ENCODE measurements at places on chromosomes 2 and 18.

DNA sequence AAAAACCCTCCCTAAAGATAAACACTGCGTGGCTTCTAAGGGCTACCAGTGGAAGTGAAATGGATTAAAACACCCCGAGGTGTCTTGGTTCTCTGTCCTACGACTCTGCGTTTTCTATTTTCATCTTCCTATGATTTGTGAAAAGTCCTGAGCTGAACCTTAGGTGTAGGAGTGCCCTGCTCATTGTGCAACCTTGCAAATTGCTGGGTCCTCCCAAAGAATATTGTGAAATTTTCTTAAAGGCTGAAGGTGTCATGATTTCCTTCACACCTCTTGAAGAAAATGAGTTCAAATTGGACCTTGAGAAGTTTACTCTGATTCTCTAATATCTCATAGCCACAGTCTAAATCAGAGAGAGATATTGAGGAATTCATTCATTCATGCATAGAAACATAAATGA lies 1.8 kb upstream of the SLC19A3 start:
- no peak for DNase-seq

DNA sequence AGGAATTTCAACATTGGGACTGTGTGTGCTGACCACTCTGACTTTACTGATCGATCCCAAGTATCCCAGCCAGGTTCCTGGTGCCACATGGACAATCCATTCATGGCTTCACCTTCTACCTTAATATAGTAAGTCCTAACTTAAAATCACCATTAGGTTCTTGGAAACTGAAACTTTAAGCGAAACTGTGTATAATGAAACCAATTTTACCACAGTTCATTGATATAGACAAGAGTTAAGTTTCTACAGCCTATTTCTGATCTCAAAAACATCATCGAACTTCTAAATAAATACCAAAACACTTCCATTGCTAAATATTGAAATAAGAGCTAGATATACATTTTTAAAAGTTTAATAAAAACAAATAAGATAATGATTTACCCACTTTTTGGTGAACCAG lies 4.4 kb upstream of the EXOC6B start:
- no peak for DNase-seq

DNA sequence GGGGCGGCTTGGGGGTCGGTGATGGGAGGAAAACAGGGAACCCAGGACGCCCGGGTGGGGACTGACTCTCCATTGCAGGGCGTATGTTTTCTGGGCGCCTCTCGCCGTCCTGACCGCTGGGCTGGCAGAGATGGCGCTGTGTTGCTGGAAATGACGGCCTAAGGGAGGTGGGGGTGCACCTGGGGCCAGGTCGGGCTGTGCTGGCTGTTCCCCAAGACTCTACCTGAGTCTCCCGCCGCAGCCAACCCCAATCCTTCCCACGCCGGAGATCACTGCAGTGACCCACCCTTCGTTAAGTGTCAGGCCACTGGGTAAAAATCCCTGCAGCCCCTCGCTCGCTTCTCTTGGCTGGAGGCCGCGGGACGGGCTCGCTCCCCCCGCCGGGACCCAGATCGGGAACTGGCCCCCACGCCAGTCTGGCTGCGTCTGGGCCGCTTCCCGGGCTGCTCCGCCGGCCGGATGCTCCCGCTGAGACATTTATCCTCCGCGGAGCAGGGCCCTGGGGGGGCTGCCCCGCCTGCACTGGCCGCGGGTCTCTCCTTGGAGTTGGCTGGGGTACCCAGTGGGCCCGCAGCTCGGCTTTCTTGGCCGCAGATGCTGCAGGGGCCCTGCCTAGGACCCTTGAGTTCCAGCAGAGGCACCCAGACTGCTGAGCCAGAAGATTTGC lies 7.8 kb upstream of the ARMC9 start:
- no peak for DNase-seq

DNA sequence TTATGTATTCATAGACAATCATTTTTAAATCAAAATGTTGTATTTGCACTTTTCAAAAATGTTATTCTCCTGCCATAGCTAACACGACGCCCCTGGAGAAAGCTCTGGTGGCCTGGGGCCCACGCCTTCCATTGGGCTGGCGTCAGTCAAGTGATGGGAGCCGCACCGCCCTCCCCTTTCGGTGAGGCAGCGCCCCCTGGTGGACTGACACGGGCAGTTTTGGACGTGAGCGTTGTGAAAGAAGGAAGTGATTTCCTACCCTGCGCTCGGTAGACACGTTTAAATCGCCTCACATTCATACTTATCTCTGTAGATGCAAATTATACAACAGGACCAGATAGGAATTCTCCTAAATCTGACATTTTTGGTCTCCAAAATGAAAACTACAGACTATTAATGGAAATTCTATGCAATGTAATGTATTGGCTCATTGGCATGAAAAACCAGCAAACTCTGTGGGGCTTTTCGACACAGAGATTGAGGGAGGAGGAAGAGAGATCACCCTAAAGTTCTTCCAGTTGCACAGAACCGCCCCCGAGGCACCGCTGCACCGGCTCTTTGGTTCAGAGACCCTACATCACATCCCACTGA lies 326.2 kb upstream of the SOX11 start:
- no peak for DNase-seq

DNA sequence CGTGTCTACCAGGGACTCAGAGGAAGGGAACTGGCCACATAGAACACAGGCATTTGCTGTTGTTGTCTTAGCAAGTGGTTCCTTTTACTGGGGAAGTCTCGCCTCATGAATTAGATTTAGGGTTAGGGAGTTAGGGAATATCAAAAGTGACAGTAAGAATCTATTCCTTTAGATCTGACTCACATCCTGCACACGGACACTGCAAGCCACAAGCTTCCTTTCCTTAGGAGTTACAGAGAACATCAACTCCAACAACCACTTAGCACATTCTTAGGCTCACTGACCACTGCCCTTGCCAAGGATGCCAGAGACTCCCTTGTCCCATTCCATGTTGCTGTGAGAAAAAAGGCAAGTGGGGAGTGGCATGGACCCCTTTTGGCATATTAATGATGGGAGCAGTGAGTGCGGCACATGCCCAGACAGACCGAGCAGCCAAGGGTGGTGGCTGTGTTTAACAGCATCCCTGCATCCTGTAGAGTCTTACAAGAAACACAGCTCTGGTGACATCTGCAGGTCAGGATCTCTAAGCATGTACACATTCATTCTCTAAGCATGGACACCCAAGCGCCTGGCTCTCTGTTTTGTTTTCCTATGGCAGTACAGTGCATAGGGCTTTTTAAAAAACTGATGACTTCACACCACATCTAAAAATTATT lies 745.6 kb upstream of the RAB6C start:
- DNase-seq = no peak

DNA sequence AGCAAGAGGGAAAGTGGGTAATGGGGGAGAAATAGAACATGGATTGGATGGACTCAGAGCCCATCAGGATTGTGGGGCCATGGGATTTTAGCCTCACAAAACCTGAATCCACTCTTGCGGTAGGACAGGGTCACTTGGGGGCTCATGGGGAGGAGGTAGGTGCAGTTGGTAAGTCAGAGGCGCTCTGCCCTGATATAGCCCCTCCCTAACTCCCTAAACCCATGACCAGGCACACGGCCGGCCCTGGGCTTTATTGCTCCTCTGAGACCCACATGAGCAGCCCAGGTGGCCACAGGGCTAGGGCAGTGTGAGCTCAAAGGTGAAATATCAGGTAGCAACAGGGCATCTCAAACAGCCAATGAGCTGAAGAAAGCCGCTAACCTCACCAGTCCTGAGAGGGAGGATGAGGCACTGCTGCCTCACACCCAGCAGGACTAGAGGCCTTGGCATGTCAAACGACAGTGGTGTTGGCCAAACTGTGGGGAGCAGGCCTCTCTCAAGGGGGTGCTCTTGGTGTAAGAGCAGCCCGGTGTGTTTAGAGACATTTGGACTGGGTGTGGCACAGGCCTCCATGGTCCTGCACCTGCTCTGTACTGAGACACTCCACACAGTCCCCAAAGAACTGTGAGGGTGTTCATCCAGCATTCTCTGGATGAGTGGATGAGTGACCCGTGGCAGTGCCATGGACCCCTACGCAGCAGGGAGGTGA lies 90.8 kb upstream of the HS6ST1 start:
- no peak for DNase-seq

DNA sequence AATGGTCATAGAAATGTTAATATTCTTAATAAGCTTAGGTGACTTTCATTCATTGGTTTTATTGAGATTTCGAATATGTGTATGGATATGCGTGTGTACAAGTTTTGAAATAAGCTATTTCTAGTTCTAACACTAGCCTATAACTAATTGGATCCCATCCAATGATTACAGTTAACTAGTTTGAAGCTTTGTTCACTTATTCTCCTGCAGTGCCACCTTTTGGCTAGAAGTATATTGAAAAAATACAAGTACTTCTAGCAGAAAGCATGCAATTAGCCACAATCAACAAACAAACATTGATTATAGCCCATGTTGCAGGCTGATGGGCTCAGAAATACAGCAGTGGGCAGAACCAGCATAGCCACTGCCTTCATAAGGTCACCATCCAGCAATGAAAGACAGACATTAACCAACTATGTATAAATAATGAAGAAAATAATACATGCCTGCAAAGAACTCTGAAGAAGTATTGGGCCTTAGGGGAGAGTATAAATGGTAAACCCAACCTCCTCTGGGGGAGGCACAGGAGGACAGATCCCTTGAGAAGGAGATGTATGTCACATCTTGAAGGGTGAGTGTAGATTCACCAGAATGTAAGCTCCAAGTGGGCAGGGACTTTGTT lies 5.1 kb upstream of the PIEZO2 start:
- no peak for DNase-seq

DNA sequence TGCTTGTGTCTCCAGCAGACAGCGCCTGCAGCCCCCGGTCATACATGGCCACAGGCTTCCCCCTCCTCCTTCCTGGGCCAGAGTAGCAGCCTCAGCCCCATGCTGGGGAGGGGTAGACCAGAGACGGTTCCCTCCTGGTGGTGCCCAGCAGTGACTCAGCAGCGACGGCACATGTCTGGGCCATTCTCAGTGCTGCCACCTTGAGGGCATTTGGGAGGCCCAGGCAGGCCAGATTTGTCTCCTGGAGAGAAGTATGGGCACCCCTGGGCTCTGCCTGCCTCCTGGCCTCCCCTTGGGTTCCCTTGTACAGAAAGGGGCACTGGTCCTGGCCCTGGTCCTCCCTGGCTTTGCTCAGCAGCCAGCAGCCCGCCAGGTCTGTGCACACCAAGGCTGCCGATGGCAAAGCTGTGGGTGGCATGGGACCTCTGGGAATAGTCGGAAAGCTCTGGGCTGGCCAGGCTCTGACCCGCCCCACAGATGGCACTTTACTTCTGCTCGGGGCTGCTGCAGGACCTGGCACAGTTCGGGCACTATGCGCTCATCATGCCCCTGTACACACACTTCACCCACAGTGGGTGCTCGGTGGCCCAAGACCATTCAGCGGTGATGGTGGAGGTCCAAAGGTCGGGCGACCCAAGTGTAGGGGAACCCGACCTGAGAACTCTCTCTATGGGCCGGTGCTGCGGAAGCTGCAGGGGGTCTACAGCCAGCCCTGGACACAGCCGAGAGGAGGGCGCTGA lies 11.4 kb upstream of the ALPI start:
- no peak for DNase-seq

DNA sequence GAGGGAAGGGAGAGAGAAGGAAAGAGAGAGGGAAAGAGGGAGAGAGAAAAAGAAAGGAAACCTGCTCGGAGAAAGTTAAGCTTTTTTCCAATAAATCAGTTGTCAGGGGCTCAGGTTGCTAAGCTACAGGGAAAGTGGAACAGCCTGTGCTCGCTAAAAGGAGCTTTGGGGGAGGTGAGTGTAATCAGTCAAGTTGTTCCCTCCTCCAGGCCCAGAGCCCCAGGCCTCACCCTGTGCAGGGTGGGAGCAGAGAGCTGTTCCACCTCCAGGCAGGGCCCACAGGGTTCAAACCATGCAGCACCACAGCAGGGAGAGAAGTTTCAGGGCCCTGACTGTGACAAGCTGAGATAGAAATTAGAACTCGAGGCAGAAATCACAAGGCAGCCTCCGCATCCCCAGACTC lies 56.4 kb upstream of the PPP1CB start:
- no peak for DNase-seq

GRCh38 chr18:62331581-62332356 lies 6.7 kb downstream of the TNFRSF11A start:
- no peak for DNase-seq

- DNase-seq = no peak
These were observed 162.5 kb upstream of the RPRM start for GRCh38 chr2:153641046-153641445.

- no peak for DNase-seq
These were observed 80.3 kb upstream of the FAM237A start for GRCh38 chr2:206561962-206562361.

Measured in GOT3 (cell line).